ENCODE measurements at places on chromosomes 7 and 10.

DNA sequence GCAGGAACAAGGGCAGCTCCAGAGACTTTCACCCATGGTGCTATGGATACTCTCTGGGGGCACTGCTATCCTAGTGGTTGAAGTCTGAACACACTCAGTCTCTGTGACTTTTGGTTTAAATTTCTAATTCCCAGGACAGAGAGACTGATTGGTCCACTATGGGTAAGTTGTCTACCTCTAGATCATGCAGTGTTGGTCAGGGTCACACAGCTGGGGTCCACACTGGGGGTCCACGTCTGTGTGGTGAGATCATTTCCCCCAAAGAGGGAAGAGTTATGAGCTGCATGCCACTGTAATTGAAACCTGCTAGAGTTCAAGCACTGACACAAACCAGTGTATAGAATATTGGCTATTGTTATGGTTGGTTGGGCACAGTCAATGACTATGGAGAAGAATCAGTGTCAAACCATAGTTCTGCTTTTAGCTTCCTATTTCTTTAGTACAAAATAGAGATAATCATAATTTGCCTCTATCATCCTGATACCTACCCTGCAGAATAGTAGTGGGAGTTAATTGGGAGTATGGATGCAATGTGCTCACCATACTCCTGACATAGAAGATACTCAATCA lies 101.6 kb downstream of the PRTFDC1 start:
- DNase-seq, result no peak

GRCh38 chr10:133445268-133445732 lies 8.4 kb upstream of the SCART1 start:
- no peak for DNase-seq

DNA sequence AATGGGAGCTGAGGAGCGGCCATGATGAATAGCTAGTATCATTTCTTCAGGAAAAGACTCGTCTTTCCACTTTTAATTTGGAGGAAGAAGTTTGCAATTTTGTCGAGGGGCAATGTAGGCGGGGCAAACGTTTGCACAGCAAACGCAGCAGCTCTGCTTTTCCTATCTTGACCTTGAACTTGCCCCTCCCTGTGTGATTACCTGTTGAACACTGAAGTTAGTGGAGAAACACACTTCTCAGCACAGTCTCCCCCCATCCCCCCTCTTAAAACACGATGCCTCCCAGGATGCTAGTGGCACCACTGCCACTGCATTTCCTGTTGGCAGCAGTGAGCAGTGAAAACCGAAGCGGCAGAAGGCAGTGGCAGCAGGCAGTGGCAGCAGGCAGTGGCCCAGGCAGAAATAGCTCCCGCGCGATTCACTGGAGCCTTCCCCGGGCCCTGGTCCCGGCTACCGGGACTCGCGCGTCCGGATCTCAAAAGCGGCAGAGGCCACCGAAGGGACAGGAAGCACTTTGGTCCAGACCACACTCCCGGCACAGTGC lies at the start of gene EPDR1:
Gene EPDR1, plus strand, starts transcription at position 336 of the 544 bp plus-strand sequence. CDS start 300 bp downstream, outside the sequence.
- peak; percentile 21 for DNase-seq

DNA sequence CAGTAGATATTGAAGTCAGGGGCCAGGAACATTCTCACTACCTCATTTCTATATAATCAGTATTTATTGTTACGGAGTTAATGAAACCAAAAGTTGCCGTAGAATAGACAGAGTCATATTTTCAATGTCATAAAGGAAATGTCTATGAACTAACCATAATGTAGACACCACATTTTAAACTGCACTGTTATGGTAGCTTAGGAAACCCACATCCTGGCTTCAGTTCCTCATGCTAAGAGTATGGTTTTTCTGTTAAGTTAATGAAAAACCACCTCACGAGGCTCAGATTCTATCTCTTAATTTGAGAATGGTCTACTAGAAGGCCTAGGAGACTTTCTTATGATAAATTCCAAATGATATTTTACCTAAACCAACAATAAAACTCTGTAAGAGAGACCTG lies 166.5 kb downstream of the TMEM26 start:
- DNase-seq, result no peak

GRCh38 chr10:97081621-97082235 lies 104.0 kb downstream of the SLIT1 start:
- peak; percentile 30 for DNase-seq

DNA sequence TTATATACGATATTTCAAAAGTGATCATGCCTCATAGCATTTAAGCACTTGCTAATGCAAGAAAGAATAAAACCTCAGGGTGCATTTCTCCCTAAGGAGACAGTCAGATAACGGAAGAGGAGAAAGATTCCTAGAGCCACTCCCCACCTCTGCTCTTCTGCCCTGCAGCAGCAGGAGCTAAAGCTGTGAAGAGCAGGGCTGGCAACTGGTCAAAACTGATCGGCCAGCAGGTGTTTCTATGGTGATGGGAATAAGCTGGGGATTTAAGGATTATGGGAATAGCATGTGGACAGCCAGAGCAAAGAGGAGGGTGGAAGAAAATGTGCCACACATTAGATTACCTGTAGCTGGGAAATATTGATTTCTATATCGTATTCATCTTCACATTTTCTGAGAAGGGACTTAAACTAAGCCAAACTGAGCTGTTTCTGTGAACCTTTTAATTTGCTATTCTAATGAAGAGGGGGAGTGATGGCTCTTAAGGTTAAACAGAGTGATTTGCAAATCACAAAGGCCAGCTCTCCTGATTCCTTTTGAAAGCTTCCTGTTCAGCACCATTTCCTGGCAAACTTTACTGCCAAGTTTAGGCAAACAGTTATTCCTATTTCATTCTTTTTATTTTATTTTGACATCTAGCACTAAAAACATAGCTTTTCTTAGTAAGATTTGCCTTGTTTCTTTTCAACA lies 268.9 kb upstream of the PFKP start:
- no peak for DNase-seq

GRCh38 chr10:131905267-131905571 lies 4.4 kb downstream of the PPP2R2D start:
- DNase-seq, result no peak

- DNase-seq, result no peak
Observed at GRCh38 chr10:24814568-24815313, 91.1 kb upstream of the ARHGAP21 start.

DNA sequence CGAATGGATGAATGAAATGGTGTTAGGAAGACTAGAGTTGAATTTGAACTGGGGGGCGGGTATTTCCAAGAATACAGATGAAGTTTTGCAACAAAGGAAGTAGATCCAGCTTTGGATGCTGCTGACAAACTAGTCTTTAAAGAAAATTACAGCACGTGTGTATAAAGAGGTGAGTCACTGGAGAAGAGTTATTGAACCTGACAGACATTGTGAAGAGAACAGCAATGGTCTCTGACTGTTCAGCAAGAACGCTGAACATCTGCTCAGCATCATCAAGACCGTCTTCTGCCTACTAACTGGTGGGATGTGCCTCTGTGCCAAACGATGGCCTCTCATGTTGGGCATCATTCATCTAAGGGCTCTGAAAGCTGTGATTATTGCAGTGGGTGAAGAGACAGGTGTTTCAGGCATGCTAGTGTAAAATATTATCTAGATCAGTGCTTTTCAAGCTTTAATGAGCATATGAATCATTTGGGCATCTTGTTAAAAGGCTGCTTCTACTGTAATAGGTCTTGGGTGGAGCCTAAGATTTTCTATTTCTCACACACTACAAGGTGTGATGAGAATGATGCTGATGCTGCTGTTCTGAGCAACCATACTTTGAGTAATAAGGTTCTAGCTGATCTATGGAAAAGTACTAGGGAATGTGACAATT lies 291.3 kb downstream of the PTEN start:
- no peak for DNase-seq

- DNase-seq, result no peak
Observed at GRCh38 chr7:18962031-18962430, 155.4 kb downstream of the TWIST1 start.

- DNase-seq, result no peak
Observed at GRCh38 chr10:19745672-19746071, 70.6 kb upstream of the PLXDC2 start.

DNA sequence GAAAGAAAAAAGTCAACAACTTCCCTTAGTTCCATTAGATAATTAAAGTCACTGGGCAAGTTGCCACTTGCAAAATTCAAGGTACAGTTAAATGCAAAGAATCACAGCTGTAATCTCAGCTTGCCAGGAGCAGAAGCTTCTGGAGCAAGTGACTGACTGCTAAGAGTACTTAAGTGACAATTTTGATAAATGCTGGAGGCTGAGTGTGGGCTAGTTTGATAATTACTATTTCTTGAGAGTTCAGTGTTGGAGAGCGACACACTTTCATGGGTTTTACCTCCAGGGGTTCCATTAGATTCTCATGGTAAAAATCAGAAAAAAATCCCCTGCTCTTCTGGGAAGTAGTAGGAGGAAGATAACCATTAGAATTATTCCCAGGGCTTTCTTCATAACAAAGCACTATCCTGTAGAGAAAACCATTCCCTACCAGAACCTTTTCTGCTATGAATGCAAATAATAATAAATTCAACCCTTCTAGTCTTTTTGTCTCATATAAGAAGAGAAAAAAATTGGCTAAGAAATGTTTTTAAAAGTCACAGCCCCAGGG lies 486.3 kb downstream of the POM121L12 start:
- no peak for DNase-seq

GRCh38 chr7:55474944-55475854 lies 97.1 kb downstream of the VOPP1 start:
- DNase-seq, result no peak

DNA sequence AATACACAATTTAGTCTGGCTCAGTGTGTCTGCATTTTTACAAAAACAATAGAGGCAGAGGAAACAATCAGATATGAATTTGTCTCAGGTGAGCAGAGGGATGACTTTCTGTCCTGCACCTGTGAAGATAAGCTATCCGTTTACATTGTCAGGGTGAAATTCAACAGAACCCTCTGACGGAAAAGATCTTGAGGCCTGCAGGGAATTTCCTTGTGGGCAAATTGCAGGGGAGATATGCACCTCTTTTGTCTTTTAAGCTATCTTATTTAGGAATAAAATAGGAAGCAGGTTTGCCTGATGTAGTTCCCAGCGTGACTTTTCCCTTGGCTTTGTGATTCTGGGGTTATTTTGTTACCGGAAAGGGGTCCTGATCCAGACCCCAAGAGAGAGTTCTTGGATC lies 325.1 kb downstream of the GALNT17 start:
- no peak for DNase-seq

DNA sequence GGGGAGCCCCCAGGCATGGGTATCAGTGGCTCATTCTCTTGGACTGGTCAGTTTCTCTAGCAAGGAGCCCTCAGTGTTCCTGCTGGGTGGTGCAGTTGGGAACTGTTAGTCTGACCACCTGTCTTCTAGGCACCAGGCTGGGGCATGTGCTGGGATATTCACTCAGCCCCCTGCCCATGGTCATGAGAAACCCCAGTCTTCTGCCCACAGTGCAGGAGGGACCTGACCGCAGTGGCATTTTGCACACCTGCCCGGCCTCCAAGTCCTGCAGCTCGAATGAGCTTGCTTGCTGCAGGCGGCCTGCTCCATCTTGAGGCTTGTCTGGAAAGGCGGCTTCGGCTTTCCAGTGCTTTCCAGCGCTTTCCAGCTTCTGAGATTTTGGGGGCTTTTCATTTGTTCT lies 36.3 kb downstream of the CUX1 start:
- DNase-seq, result no peak

DNA sequence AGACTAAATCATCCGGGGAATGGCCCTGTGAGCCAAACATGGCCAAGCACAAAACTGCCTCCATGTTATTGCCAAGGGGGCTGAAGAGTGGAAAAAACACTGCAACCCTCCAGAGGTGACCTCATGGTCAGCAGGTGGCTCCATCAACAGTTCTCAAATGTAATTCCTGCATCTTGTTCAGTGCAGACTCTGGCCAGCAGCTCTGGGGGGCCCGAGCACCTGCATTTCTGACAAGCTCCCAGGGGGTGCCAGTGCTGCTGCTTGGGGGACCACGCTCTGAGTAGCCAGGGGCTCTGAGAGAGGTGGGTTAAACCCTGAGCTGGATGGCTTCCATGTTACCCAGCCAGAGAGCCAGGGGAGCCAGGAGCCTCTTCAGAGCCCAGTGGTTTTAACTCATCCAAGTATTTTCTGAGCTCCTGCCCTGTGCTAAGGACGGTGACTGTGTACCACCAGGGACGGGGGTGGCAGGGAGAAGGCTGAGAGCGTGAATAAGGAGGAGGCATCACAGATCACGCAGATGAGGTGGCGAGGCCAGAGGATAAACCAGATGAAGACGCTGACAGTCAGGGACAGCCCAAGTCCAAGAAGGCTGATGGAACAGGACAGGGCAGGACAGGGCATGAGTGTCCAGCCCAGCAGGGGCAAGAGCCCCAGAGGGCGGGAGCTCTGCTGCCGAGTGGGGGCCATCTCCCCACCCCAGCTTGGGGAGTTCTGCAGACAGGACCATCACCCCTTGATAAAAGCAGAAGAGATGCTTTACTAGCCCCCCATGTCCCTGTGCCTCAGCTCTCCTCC lies 52.9 kb downstream of the CLEC2L start:
- no peak for DNase-seq

- DNase-seq, result no peak
Observed at GRCh38 chr10:110813743-110814472, 57.8 kb upstream of the PDCD4 start.

DNA sequence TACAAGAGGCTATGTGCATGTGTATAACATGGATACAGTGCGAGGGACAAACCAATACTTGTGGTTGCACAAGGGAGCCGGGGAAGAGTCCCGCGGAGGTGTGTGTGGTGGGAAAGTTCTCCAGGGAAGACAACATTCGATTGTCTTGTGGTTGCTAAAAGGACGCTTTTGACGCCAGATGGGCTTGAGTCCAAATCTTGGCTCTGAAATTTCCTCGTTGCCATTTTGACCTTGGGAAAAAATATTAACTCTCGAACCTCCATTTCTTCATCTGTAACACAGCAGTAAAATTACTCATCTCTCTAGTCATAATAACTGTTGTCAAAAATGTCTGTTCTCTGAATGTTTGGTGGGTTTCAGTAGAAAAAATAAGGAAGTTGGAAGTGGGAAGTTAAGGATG lies 16.5 kb downstream of the PLXDC2 start:
- DNase-seq, result no peak

- no peak for DNase-seq
Observed at GRCh38 chr10:110664483-110665420, 20.6 kb downstream of the RBM20 start.

GRCh38 chr10:28155726-28156125 lies 147.1 kb downstream of the MPP7 start:
- no peak for DNase-seq

DNA sequence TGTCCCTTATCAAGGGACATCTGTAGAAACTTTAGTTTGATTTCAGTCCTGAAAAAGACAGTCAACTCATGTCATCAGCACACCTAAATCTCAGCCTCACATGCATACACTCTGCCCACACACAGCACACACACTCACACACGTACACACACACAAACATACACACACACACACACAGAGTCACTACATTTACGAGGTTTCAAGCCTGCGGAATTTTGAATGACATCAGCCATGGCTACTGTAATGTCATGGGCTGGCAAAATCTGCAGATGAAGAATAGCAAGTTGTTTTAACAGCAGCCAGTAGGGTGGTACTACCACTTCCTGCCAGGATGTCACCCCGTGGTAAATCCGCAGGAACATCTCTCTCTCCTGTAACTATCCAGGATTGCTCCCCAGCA lies 37.1 kb upstream of the EZH2 start:
- DNase-seq, result no peak
